ENCODE measurements at places on chromosomes 7 and 10. TPM values are rescaled to one million over a fixed set of nuclear protein-coding genes. Genes with fewer than 3 reads are reported as not detected.

CRHR2 gene
- not detected for total RNA-seq

LBX1 gene
- not detected for total RNA-seq

VPS41 gene
- total RNA-seq, result 53.1 TPM

CREM gene
- total RNA-seq, result 106 TPM

HYAL4 gene
- total RNA-seq, result not detected

GSTO2 gene
- 0.85 TPM for total RNA-seq

IFIT2 gene
- total RNA-seq, result 9.6 TPM

JAKMIP3 gene
- total RNA-seq, result not detected

TAS2R41 gene
- not detected for total RNA-seq

CEP41 gene
- total RNA-seq, result 11.4 TPM

ANKRD61 gene
- total RNA-seq, result 0.14 TPM

PRF1 gene
- not detected for total RNA-seq

MMRN2 gene
- 465 TPM for total RNA-seq

UTF1 gene
- not detected for total RNA-seq

All from dermis blood vessel endothelial cell (primary cell).